Choroid plexus epithelial cell (primary cell): ENCODE measurements at places on chromosomes 2 and 18.

- DNase-seq: peak; percentile 13
Measured at GRCh38 chr18:24947521-24948305, 404.3 kb downstream of the ZNF521 start.

GRCh38 chr18:54209471-54210180 lies 14.8 kb downstream of the MBD2 start:
- DNase-seq: no peak

GRCh38 chr2:19488009-19488691 lies 129.7 kb upstream of the OSR1 start:
- peak; percentile 60 for DNase-seq

GRCh38 chr2:186592137-186592875 lies 2.5 kb downstream of the ITGAV start:
- DNase-seq: no peak

DNA sequence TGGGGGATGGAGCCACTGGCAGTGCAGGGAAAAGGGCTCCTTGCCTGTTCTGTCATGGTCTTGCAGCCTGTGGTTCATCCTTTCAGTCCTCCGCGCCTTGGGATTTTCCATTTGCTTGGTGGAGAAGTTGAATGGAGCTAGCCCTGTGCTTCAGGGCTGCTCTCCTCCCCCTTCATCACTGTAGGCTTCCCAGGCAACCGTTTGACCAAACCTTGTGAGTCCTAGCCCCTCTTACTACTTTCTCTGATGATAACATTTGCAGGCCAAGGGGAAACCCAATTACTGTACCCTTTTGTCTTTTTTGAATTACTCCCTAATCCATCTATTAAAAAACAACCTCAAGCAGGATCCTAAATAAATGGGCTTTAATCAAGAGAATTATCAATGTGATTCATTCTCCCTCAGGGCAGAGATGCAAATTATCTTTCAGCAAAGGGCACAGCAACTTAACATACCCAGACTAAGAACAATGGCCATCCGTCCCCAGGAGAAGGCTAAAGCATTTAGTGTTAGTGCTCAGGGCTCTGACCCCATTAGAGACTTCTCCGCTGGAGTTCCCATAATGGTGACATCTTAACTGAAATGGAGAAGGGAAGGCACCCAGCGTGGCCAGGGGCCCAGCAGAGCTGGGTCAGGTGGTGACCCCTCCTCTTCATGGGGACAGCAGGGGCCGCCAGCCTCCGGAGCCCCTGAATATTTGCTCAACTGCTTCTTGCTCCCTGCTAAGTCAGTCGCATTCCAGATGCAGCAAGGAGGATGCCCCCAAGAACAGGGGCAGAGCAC lies 40.7 kb downstream of the RHOB start:
- DNase-seq: no peak

- DNase-seq: no peak
Measured at GRCh38 chr2:56034258-56034657, 110.7 kb upstream of the EFEMP1 start.

DNA sequence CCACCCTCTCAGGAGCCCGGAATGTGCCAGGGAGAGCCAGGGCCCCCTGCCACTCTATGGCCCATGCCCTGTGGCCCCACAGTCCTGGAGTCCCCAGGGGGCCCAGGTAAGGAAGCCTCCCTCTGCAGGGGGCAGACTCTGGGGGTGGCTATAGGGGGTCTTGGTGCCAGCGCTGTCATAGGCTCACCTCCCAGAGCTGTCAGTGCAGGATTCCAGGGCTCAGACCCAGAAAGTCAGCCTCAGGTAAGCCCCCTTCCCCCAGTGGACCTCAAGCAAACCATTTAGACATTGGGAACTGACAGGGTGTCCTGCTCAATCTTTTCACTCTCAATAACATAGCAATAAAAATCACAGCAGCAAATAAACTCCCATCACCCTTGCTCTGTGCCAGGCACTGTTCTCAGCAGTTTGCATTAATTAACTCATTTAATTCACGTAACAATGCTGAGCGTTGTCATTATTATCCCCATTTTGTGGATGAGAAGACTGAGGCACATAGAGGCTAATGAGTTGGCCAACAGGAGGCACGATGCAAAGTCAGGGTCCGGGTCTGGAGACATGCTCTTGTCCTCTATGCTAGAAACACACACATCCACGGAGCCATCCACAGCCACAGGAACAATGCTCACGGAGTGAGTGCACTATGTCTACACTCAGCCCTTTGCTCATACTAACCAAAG lies 79.6 kb downstream of the TNS1 start:
- no peak for DNase-seq

DNA sequence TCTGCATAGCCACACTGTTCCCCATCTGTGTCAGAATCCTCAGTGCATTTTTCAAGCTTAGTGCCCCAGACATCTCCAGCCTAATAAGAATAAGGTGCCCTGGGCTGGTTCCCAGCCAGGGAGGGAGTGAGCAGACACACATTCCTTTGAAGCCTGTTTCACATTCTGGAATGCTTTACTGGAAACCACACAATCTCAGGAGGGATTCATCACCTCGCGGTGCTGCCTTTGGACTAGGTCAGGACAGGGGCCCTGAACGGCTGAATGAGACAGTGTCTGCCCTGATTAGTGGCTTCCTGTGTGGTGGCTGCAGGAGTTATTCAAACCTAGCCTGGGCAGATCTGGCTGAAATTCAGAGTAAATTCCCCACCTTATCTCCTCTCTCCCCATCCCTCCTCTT lies 108.0 kb upstream of the LDAH start:
- peak; percentile 64 for DNase-seq

GRCh38 chr2:36337354-36337753 lies 18.2 kb upstream of the CRIM1 start:
- DNase-seq: no peak

- peak; percentile 93 for DNase-seq
Measured at GRCh38 chr2:37326285-37326684, 1.7 kb upstream of the PRKD3 start.

DNA sequence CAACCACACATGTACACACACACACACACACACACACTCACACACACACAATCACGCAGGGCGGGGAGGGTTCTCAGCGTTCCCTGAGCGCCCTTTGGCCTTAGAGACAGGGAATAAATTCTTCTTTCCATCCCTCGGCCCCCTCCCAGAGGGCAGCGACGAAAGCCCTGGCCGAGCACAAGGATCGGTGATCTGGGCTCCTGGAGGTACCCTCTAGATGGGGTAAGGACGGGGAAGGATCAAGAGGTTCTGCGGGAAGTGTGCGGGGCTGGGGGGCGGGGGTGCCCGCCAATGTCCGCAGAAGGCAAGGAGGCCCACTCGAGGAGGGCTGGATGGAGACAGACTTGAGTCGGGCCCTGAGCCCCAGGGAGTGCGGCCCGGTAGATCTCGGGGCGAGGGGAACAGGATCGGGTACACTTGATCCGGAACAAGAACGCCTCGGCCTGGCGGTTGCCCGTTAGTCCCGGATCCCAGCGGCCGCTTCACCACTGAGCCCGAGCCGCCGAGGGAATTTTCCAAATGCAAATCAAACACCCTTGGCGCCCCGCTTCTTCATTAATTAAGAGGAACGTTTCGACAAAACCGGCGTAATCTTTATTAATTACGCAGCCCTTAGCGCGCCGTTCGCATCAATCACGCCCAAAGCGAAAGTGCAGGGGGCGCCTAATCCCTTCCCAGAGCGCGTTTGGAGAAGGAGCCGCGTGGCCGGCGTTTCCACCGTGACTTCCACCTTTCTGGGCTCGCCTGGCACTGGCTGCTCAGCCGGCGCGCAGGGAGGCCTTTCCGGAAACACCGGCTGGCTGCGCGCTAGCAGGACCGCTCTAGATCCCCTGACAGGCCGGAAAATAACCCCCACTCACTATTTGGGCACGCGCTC lies 7.0 kb upstream of the PAX3 start:
- DNase-seq: peak; percentile 18

DNA sequence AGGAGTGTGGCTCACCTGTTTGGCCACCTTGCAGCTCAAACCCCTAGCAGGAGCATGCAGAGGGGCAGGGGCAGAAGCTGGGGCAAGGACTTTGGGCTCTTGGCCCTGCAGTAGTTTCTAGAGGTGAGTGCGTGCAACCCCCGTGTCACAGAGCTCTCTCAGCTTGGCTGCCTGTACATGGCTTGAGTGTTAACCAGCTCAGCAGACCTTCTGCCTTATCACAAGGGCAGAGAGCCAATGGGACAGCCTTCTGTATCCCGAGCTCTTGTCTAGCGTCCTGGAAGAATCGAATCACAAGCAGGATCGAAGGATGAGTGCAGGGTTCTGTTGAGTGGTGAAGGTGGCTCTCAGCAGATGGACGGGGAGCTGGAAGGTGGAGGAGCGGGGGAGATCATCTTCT lies 120.3 kb upstream of the TMEM18 start:
- DNase-seq: no peak

- DNase-seq: no peak
Measured at GRCh38 chr2:160590664-160591063, 97.1 kb upstream of the RBMS1 start.

GRCh38 chr18:10051877-10052631 lies 138.2 kb downstream of the VAPA start:
- peak; percentile 87 for DNase-seq

- DNase-seq: no peak
Measured at GRCh38 chr2:45342-46130, 769 bp downstream of the FAM110C start.

- no peak for DNase-seq
Measured at GRCh38 chr2:42978887-42979415, 186.6 kb upstream of the HAAO start.

DNA sequence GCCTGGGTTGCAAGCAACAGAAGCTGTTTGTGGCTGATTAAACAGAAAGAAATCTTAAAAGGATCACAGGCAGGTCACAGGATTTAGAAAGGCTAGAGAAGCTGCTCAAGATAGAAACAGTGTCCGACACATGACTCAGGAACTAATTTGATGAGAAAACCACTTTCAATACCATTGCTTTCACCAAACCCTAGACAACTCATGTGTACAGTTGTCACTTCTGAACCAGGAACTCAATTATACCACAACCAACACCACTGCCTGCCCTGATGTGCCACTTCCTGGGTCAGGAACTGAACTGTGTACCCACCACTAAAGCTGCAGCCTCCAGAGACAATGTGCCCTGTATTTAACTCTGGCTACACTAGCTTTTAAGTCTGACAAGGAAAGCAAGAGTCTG lies 56.0 kb downstream of the TMEM247 start:
- DNase-seq: no peak

DNA sequence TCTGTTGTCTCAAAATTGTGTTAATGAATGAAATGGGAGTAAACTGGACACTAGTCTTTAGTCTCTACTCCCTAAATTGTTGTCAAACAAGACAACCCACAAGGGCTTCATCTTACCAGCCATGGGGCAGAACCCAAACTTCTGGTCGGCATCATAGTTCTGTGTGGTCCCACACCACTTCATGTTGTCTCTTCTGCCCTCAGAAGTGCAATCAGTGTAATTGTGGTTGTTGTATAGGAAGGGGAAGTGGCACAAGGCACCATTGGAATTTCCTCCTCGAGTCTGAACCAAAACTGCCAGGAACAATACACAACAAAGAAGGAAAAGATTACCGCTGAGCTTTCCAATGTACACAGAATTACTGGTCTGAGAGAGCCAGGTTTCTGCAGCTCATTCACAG lies 12.6 kb downstream of the FN1 start:
- DNase-seq: peak; percentile 65

- no peak for DNase-seq
Measured at GRCh38 chr2:200863782-200864175, 679 bp downstream of the CLK1 start.

DNA sequence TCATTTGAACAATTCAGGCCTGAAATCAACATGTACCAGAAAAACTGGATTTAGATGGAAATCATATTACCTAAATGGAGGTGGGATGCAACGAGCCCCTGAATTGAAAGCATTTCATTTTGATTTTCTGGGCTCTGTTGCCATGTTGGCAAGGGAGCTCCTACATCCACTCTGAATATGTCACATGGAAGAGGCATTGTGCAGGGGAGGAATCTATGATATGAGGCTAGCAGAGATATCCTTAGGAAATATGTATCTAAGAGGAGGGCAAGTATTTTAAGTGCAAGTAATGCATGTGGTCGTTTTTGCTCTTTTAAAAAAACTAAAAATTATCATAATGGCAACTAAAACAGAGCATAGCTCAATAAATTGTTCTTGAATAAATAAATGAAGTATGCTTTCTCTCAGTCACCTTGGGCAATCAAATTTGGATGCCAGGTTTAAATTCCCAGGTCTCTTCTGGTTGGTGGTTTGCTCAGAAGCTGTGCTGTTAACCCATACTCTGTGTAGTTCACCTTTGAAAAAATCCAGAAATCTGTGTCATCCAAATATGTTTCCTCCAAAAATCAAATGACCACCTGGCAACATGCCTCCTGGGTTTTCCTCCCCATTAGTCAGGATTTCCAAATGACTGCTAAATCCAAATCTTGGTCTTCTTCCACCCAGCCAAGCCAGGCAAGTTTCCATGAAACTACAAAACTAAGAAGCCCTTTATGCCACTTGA lies 6.5 kb upstream of the LGALSL start:
- DNase-seq: no peak

DNA sequence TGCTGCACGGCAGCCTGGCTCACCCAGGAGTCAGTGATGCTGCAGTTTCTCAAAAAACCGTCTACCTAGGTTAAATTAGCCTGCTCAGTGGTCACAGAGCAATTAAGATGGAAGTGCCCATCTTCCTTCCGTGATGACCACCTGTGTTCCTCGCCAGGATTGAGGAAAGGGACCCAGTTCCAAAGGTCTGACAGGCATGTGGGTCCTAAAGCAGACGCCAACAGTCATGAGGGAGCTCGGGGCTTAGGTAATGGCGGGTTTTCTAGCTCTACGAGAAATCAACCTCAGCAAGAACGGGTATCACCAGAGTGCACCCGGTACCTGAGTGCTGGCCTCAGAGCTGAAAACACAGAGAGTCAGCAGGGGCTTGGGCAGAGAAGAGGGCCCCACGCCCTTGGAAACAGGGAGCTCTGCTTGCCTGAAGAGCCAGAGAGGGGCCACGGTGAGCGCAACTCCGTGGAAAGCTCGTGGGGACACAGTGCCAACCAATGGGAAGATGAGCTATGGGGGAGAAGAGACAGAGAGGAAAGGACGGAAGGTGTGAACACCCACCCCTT lies 34.3 kb upstream of the DNMT3A start:
- no peak for DNase-seq

DNA sequence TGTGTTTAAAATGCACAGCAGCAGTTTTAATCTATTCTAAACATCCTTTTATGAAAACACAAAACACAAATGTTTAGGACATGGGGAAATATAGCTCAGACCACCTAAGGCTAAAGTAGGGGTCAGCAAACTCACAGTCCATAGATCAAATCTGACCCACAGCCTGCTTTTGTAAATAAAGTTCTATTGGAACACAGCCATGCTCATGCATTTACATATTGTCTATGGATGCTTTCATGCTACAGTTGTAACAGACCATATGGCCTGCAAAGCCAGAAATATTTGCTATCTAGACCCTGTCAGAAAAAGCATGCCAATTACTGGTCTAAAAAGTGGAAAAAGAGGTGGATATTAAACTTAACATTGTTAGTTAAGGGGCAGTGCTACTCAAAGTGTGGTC lies 1105.4 kb upstream of the KLHL29 start:
- DNase-seq: no peak

DNA sequence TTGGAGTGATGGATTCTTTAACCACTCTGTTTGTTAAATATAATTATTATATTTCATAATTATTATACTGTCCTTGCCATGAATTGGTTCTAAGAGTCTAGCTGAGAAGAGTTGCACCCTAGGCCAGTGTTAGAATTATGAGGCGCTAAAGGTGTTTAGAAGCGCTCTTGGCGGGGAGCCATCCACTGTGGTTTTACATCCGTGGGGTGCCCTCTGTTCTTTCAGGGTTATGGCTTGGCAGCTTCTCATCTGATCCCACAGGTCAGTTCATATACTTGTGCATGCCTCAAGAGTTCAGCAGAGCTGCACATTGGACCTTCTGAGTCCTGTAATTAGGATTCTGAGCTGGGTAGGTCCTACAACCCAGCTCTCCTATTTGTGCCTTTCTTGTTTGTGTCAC lies 9.1 kb downstream of the ASAP2 start:
- DNase-seq: peak; percentile 50
